ENCODE measurements at places on chromosomes 13 and 19.

- DNase-seq, result peak; percentile 78
These were observed 73.7 kb downstream of the GGACT start for GRCh38 chr13:100514788-100515409.

DNA sequence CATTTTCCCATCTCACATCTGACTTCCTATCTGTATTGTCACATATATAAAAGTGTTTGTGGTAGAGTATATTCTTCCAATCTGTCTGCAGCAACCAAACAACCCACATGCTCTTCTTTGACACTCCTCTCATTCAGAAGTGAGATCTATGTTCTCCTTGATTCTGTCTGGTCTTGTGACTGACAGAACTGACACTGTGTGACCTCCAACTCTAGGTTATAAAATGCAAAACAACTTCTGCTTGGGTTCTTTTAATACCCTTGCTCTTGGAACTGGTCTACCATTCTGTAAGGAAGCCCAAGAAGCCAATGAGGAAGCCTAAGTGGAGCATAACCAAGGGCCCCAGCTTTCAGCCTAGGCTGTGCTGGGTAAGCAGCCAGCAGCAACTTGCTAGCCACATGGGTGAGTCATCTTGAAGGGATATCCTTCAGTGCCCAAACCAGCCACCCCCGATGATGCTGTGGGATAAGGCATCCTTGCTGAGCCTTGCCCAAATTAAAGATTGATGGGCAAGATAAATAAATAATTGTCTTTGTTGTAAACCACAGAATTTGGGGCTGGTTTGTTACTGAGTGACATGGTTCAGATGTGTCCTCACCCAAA, 18.4 kb upstream of the ITM2B start:
- no peak for DNase-seq

GRCh38 chr19:2150794-2151338, 500 bp downstream of the AP3D1 start:
- no peak for DNase-seq

GRCh38 chr13:41455725-41456419, 1.5 kb upstream of the RGCC start:
- DNase-seq, result no peak

GRCh38 chr19:48672994-48673393, at the start of gene NTN5:
NTN5 (minus strand) TSS chr19:48673017; CDS start chr19:48670986, 2,031 bp downstream.
- no peak for DNase-seq

GRCh38 chr13:105952233-105952972, 583.1 kb downstream of the EFNB2 start:
- DNase-seq, result no peak

GRCh38 chr13:28542804-28543203, 47.9 kb upstream of the FLT1 start:
- no peak for DNase-seq

DNA sequence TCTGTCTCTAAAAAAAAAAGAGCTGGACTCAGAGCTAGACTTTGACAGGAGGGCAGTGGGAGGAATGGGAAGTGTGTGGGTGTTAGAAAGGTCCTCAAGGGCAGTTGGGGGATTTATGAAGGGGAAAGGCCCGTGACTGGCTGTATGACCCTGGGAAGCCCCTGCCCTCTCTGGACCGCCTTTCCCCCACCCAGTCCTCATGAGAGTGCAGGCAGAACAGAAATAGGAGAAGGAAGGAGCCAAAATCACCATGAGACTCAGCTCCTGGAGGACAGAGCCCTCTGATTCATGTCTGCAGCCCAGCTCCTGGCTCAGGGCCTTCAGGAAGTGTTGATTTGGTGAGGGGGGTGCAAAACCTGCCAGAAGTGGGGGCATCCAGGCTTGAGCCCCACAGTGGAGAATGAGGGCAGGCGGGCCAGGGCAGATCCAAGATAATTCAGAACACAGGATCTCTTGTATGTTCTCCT, 8.7 kb upstream of the SMG9 start:
- DNase-seq, result no peak

GRCh38 chr13:96991072-96991471, 3.2 kb downstream of the OXGR1 start:
- DNase-seq, result no peak

- no peak for DNase-seq
These were observed 26.8 kb downstream of the ZNF627 start for GRCh38 chr19:11624069-11624463.

DNA sequence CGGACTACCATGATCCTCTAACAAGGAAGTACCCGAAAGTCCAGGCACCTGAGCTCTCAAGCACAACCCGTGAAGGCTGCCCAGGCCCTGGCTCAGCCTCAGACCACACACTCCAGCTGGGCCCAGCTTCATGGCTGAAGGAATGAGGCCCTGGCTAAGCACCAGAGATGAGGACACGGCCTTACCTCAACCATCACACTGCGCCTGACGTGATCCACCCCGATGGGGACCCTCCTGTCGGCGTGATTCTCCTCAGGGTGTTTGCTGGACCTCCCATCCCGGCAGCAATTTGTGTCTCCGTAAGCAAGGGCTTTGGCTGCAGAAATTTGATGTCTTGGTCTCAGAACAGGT, 56.5 kb downstream of the F2RL3 start:
- no peak for DNase-seq

- DNase-seq, result no peak
These were observed 6.3 kb downstream of the PNKP start for GRCh38 chr19:49861107-49861506.

GRCh38 chr13:29484796-29485195, 110.7 kb downstream of the SLC7A1 start:
- DNase-seq, result peak; percentile 32

GRCh38 chr19:38099966-38100365, 124.1 kb downstream of the DPF1 start:
- no peak for DNase-seq

- no peak for DNase-seq
These were observed 5.9 kb downstream of the PAF1 start for GRCh38 chr19:39384839-39385568.

GRCh38 chr13:77980592-77980991, 62.0 kb upstream of the EDNRB start:
- DNase-seq, result no peak

DNA sequence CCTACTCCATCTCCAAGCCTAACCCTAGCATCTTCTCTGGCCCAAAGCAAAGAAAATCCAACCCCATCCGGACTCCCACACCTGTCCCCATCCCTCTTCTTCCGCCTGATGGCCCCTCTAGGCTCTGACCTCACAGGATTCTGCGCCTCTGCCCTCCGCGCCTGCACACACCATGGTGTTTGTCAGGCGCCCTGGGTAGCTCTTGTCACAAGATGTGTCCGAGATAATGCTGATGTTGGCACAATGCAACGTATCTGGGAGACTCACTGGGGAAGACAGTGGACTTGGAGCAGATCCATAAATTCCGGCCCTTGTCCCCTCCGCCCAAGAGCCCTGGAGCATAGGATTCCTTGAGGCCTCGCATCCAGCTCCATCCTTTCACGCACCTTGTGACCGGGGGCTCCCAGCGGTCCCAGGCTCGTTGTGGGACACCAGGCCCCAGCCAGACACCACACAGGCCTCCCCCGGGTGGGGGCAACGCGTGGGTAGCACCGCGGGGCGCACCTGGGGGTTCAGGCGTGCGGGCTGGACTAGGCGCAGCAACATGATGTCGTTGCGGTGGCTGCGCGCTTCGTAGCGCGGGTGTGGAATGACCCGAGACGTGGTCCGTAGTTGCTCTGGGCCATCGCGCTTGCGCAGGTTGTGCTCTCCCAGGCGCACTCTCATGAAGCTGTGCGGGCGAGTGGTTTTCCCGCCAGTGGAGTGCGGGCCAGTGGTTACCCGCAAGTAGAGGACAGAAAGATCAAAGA, 3.1 kb upstream of the KLK1 start:
- no peak for DNase-seq

GRCh38 chr13:21006141-21007005, 55.0 kb downstream of the LATS2 start:
- no peak for DNase-seq

GRCh38 chr19:47483800-47484690, at the start of gene KPTN:
KPTN (minus strand) TSS chr19:47484219; CDS start chr19:47484160, 59 bp downstream.
- DNase-seq, result peak; percentile 94

GRCh38 chr19:48689449-48689848, 6.3 kb upstream of the FUT2 start:
- no peak for DNase-seq

GRCh38 chr13:75861786-75862185, 225.7 kb downstream of the LMO7 start:
- DNase-seq, result no peak

DNA sequence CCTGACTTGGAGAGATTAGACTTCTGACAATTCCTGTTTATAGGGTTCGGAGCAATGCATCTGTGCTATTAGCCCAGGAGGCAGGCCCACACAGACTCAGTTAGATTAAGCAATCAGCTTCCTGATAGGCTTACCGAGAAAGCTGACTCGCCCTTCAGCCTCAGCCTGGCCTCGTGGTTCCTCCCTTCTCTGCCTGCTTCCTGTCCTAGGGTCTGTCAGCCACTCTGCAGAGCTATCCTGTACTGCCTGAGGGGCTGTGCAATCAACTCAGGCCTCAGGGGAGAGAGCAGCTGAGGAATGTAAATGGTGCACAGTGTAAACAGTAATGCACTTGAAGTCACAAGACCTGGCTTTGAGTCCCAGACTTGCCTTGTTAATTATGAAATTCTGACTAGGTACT, 30.7 kb downstream of the HTR2A start:
- DNase-seq, result peak; percentile 89

GRCh38 chr19:19540715-19541515, 2.9 kb downstream of the CILP2 start:
- peak; percentile 59 for DNase-seq

DNA sequence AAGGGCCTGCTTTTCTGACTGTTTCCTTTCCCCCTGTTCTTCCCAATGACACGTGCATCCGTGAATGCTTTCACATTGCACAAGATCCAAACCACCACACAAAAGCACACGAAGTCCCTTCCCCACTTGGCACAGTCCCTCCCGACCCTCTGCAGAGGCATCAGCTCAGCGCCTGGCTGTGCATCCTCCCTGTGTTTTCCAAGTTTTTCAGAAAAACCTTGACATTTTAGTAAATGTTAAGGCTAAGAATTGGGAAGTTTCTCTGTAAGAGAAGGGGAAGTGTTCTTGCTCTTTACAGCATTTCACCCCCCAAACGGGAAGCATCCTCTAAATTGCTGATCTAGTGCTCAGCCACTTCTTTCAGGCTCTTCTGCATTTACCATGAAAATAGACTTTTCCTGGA, 94.5 kb upstream of the TM9SF2 start:
- no peak for DNase-seq

- no peak for DNase-seq
These were observed 67.2 kb upstream of the UBL3 start for GRCh38 chr13:29917650-29918049.

DNA sequence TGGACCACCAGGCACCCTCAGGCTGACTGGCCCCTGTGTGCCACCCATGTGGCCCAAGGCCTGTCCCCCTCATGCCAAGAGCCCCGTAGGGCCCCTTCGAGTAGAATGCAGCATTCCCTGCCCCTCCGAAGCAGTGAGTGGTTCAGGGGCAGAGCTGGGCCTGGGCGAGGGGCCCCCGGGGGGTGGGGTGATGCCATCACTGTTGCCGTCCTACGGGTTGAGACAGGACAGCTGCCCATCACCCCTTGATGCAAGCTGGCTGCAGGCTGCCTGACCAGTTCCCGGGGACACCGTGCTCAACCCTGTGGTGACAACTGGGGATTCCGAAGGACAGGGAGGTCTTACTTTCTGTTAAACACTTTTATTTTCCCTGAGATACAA, 4.7 kb downstream of the SBNO2 start:
- DNase-seq, result no peak

Data from BE2C (cell line).